PC-3 (cell line): ENCODE measurements at places on chromosomes 1 and 21. TPM values are rescaled to one million over a fixed set of nuclear protein-coding genes. Genes with fewer than 3 reads are reported as not detected.

The ZBTB8A gene
- total RNA-seq: 1.7 and 3.5 TPM in 2 replicates

The GJA4 gene
- total RNA-seq: not detected in 2 replicates

The DLGAP3 gene
- not detected in 2 replicates for total RNA-seq

The ANKRD35 gene
- total RNA-seq: 0.07 and 0.40 TPM in 2 replicates
